Posterior vena cava (tissue), 2 donors: ENCODE measurements at places on chromosomes 3 and 15. TPM values are rescaled to one million over a fixed set of nuclear protein-coding genes. Genes with fewer than 3 reads are reported as not detected.

GRCh38 chr3:24837601-24838000 lies 343.0 kb upstream of the THRB start:
- DNase-seq = no peak

The FETUB gene
- total RNA-seq = 0.90 TPM

The ROPN1 gene
- total RNA-seq = not detected

The LMCD1 gene
- 834 TPM for total RNA-seq

The C3orf18 gene
- total RNA-seq = 11.4 TPM

The ELL3 gene
- total RNA-seq = 2.2 TPM

DNA sequence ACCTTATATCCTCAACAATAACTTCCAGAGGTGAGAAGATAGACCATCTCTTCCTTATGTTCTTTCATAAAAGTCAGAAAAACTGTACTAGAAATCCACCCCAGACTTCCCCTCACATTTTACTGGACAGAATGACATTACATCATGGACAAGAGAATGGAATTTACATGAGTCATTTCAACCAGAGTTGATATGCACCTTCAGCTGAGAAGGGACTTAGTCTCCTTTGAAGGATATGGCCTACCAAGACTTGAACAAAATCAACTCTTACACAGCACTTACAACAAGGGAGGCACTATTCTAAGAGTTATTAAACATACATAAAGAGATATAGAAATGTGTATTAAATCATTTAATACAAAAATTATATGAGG lies 380.0 kb upstream of the DPH6 start:
- DNase-seq = no peak

GRCh38 chr3:188940573-188940932 lies 231.2 kb upstream of the TPRG1 start:
- DNase-seq = no peak
